Umbilical cord (tissue), 2 donors: ENCODE measurements at places on chromosomes 7 and 10.
A peak's percentile ranks its signal among the peaks of the same experiment; 100 is the strongest.

- DNase-seq = peak; percentile 15
Measured at GRCh38 chr10:133326745-133327650, 9.7 kb downstream of the CALY start.

DNA sequence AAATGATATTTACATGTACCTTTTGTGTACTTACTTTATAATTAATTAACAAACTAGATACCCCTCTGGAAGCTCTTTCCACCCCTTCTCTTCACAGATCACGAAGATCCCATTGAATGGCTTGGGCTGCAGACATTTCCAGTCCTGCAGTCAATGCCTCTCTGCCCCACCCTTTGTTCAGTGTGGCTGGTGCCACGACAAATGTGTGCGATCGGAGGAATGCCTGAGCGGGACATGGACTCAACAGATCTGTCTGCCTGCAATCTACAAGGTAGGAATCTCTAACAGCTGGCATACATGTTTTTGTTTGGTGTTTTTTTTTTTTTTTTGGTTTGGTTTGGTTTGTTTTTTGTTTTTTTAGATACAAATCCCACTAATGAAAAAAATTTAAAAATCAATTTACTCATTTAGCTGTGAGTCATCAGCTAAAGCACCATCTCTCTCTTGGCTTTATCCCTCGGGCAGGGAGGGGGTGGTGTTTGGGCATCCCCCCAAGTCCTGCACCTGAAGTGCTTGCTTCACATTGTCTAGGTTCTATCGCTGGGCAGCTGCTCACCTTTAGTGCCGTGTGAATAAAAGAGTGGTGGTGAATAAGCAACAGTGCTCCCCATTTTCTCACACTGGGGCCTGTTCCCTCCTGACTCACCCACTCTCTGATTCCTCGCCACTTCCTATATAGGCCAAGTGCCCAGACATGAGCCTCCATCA is 68.9 kb downstream of the MET start:
- no peak for DNase-seq

DNA sequence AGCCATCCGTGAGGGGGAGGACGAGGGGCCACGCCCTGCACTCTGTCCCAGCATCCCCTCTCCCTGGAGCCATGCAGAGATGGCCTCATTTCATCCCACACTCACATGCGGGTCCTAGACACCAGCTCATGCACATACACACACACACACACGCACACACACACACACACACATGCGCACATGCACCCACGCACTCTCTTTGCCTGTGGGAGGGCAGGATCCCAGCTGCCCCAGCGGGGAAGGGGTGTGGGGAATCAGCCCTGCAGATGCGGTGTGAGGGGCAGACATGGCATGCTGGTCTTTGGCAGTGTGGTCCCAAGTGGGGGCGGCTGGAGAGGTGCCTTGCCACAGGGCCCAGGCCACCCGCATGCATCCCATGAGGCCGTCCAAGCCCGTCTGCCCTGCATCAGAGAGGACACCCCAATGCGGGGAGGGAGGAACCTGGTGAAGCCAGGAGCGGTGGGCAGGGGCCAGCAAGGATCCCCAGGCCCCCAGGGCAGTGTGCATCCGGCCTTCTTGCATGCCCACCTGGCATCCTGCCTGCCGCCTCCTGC is 68.1 kb downstream of the LHPP start:
- no peak for DNase-seq

DNA sequence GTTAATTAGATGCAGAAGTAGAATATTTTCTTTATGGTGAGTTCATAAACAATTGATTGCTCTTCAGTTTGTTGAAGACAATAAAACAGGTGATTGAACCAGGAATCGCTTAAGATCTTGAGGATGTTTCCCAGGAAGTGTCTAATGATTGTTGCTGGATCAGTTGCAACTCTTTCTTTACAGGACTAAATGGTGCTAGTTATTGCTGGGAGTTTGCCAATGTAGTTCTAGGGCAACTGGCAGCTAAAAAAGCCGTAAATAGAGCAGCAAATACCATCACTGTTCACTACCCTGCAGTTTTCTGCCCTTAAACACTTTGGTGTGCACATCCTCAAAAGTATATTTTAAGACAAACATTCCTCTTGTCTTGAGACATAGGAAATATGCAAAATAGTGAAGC is 119.2 kb upstream of the ANK3 start:
- no peak for DNase-seq

DNA sequence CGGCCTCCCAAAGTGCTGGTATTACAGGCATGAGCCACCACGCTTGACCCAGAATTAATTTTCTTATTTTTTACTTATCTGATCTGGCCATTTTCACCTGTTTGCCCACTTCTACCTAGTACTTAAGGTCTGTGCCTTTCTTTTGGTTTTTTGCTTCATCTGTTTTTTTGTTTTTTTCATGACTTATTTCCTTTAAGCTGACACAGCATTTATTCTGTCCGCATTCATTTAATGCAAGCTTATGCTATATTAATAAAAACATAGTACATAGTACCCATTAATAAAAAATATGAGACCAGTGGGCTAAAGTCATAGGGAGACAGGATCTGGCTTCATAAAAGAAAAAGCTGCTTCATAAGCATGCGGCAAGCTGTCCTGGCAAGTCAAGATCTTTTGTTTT is 205.4 kb downstream of the ZEB1 start:
- DNase-seq = no peak

DNA sequence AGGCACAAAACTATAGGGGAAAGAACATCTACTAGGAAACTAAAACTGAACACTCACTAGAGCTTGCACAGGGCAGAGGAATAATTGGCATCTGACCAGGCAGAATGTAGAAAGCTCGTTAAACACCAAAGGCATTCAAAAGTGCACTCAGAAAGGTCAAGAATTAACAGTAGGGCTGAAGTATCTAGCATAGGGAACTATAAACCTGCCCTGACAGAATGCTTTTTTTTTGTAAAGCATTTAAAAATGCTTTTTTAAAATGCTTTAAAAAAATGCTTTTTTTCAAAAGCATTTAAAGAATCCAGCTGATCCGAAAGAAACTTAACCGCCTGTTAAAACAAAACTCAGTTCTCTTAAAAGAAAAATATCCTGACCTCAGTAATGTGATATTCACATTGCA is 74.6 kb upstream of the EGFR start:
- peak; percentile 70 for DNase-seq

DNA sequence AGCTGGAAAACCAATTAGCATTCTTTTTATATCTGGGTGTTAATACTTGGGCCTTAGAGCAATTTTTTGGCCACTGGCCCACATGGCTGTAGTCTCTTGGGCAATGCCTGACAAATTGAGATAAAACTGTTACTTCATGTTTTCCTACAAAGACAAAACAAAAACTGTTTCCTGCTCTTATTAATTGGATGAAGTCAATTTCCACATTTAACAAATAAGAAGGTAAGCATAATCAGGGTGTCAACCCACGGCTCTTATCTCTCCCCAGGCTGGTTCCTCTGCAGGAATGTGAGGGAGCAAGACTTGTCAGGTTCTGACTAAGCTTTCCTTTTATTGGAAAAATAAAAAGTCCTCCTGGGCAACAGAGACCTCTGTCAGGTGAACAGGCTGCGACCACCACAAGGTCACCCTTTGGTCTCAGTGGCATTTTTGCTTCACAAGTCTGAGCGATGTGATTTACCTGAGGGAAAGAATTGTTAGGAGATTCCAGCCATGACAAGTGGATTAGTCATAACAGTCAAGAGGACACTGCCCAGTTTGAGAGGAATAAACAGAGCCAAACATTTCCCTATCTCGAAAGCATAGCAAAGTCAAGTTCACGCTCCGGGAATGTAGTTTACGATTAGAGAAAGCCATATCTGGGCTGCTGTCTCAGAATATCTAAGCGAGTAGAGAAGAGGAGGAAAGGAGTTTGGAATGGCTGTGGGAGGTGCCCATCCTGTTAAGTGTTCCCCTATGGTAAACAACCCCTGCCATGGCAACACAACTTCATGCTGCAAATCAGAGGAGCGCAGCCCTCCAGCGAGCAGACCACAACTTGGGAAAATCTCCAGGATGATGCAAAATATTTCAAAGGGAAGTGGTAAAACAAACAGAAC is 144.4 kb downstream of the TES start:
- DNase-seq = peak; percentile 98

GRCh38 chr7:105707967-105708762 is 126.9 kb upstream of the EFCAB10 start:
- no peak for DNase-seq

- DNase-seq = no peak
Measured at GRCh38 chr10:124677293-124677699, 66.9 kb downstream of the FAM53B start.

DNA sequence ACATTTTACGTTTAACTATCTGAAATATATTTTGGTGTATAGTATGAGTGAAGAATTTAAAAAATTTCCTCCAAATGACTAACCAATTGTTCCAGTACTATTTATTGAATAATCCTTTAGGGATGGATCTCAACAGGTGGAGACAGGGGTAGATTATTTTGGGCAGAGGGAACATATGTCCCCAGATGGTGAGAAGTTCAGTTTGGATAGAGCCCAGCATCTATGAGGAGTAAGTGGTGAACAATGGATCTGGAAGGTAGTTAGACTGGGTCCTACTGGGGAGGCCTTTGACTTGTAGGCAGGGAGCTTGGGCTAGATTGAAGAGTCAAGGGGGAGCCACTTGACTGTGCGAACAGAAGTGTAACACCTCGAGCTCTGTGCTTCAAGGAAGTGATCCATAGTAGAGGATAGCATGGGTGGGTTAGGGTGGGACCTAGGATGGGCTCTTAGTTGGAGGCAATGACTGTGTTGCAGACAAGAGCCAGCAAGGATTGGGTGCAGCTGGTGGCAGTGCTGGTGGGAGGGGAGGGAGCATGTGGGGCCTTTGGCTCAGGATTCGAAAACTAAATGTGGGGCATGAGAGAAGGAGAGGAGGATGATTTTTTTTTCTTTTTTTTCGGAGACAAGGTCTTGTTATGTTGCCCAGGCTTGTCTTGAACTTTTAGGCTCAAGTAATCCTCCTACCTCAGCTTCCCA is 3.9 kb upstream of the PURB start:
- no peak for DNase-seq

- DNase-seq = no peak
Measured at GRCh38 chr10:19895500-19895899, 79.3 kb downstream of the PLXDC2 start.

GRCh38 chr10:35922876-35923600 is 280.9 kb upstream of the FZD8 start:
- no peak for DNase-seq

GRCh38 chr10:124090601-124091209 is 2.7 kb downstream of the CHST15 start:
- DNase-seq = no peak

DNA sequence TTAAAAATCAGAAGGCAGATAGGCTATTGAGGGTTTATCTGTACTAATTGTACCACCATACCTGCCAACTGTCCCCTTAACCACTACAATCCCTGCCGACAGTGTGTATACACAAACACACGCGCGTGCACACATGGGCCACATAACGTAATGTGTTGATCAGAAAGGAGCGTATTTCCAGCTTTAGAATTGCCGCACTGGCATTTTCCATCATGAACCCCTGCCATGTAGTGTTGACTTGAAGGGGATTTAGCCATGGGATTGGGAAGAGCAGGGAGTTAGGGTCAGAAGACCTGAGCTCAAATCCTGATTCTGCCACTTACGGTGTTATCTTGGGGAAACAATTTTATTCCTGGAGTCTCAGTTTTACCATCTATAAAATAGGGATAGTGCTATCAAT is 158.9 kb downstream of the TCF7L2 start:
- DNase-seq = no peak

GRCh38 chr10:33732161-33732680 is 397.8 kb upstream of the NRP1 start:
- DNase-seq = peak; percentile 18

DNA sequence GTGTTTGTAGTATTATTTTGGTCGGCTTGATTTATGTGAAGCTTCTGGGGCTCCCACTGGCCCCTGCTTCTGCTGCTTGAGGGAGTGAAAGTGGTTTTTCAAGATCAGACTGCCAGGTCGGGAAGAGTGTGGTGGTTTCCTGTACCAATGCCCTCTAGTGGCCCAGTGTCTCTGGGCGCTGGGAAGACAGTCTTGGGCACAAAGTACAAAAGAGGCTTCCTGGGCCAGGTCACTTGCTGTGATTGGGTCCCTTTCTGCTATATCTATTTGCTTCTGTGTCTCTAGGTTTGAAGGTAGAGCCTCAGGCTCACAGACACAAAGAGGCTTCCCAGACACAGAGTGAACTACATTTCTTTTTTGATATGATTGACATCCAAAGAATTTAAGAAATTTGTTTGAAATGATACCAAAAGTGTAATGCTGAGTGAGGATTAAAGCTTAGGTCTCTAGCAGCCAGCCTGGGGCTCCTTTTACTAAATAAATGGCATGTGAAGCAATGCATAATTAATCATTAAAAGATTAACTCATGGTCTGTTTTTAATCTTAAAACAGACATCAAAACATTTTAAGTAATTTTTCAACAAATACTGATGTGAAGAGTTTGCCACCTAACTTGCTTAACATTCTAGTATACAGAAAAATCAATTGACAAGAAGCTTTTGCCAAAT is 36.3 kb downstream of the ABCB1 start:
- DNase-seq = peak; percentile 29

DNA sequence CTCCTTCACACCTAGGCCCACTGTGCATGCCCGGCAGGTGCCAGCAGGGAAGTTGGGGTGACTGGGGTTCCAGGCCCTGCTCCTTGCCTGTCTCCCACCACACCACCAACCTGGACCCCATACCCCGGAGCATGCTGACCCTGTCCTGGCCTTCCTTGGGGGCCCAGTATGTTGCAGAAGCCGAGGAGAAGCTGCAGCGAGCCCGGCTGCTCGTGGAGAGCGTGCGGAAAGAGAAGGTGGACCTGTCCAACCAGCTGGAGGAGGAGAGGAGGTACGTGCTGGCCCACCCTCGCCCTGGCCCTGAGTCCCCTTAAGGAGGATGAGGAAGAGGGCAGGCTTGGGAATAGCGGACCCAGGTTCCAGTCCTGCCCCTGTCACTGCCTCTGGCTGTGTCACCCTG is 70.8 kb downstream of the CLIP2 start:
- no peak for DNase-seq

DNA sequence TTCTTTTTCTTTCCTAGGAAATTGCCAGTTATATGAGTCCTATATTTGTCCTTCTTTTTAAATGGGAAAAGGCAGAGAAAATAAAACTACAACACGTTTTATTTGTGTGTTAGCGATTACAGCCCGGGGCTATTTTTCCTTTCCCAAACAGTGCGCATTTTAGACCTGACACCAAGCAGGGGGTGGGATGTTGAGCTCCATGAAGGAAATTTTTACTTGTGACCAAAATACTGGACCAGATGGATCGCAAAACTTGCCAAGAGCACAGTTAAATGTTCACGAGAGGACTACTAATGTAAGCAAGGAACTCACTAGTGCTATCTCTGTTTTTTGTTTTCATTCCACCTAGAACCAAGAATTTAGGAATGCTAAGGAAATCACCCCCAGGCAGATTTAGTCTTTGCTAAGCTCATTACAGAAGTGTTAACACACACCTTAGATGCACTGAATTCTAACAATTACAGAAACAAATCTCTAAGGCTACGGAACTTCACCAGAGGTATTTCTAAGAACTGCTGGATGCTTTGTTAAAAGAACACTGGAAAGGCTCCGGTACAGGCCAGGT is 114.8 kb downstream of the JAZF1 start:
- DNase-seq = no peak

- no peak for DNase-seq
Measured at GRCh38 chr10:122617476-122618270, 57.1 kb downstream of the DMBT1 start.
